ENCODE measurements at places on chromosomes 2 and 18.

DNA sequence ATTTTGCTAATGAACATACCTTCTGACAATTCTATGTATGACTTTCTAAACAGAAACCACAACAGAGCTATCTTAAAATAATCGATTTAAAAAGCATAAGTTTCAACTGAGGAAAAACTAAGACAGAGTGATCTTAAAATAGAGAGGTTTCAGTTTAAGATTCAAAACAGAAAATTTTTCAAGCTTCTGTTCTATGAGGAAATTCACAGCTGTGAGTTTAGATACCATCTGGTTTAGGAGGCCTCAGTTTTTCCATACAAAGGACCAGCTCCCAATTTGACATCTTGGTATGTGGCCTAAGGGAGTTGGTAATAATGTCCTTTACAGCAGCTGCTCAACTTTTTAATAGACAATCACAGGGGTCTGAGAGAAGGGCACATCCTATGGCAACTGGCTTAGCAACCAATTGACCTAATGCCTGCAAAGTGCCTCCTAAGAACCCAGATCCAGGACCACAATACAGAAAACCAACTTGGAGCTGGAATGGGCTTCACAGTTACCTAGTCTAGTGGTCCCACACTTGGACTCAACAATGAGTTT is 39.7 kb downstream of the MDH1 start:
- no peak for DNase-seq

- DNase-seq = no peak
Measured at GRCh38 chr2:165017966-165018596, 62.8 kb upstream of the SLC38A11 start.

- DNase-seq = no peak
Measured at GRCh38 chr2:117833911-117834310, 19.4 kb downstream of the DDX18 start.

- no peak for DNase-seq
Measured at GRCh38 chr18:76351961-76352581, 143.0 kb downstream of the ZNF516 start.

GRCh38 chr2:23387845-23388244 is 2.9 kb downstream of the KLHL29 start:
- no peak for DNase-seq

DNA sequence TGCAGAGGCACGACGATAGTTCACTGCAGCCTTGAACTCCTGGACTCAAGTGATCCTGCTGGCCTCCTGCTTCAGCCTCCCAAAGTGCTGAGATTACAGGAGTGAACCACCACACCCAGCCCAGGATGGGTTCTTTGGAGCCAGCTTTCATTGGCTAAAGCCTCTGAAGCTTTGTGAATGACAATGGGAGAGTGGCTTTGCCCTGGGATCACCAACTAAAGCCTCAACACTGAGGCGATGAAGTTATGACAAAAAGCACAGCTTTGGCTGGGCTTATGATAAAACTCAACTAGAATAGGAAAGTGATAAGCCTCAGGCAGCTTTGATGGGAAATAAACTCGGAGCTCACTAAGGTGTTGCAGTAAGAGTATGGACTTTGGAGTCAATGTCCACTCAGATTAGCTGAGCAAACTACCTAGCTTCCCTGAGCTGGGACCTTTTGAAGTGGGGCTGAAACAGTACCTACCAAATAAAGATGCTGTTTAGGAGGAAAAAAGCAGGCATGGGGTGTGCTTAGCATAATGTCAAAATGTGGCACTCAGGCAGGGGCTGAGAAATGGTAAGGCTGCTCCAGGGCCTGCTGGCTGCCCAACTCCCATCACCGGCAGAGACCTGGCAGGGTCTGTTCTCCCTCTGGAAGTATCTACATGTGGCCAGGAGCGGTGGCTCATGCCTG is 4.3 kb downstream of the TMEM127 start:
- DNase-seq = no peak

DNA sequence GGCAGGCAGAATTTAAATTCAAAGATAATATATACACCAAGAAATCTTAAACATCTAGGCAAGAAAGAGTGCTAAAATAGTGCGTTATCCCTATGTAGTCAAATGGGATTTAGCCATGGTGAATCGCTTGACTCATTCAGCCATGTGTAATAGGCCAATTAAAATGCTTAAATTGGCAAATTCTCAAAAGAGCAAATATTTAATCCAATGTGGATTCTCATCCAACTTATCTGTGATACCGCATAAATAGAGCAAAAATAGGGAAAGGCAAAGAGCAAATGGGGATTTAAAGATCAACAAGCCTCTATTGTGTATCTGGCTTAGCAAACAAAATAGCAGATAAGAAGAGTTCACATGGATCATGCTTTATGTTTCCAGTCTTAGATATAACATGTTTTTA is 123.2 kb upstream of the RPRM start:
- peak; percentile 38 for DNase-seq

DNA sequence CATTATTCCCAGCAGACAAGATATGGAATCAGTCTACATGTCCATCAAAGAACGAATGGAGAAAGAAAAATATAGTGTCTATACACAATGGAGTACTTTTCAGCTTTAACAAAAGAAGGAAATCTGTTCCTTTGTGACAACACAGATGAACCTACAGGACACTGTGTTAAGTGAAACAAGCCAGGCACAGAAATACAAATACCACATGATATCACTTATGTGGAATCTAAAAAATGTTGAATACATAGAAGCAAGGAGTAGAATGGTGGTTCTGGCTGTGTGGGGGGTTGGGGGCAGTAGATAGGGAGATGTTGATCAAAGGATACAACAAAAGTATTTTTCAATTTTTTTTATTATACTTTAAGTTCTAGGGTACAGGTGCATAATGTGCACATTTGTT is 347.7 kb upstream of the MAP2 start:
- no peak for DNase-seq

- no peak for DNase-seq
Measured at GRCh38 chr2:233009661-233010060, 3.4 kb downstream of the NGEF start.

GRCh38 chr18:9380101-9380500 is 45.5 kb downstream of the TWSG1 start:
- no peak for DNase-seq

GRCh38 chr2:143321994-143322393 is 192.8 kb downstream of the ARHGAP15 start:
- DNase-seq = peak; percentile 30

DNA sequence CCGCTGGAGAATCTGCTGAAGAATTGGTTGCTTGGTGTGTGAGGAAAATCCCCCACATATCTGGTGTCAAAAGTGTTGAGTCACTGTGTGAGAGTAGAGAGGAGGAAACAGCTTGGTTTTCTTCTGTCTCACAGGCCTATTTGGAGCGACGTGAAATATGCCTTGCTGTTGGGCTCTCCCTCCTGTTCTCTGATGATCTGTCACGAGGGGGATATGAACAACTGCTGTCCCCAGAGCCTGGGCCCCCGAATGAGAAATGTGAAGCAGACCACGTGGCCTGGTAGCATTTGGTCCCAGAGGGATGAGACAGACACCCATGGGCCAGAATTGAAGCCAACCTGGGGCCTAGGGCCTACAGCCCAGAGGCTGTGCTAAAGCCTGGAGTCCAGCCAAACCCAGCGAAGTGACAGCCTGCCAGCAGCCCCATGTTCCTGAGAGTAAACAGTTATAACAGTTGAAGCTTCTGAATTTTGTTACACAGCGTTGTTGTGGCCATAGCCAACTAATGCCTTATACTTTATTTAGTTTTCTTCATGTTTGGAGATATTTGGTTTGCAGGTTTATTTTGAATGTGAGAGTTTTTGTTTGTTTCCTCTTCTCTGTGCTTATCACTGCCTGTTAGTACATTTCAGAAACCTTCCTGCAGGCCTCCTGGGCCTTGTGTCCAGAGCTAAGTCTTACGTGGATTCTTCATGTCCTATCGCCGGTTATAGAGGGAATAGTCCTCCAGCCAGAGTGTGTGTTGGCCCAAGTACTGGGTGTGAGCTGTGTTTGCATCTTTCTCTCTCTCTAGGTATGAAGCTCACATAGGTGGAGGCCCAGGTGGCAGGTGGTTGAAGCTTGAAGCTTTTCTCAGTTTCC is 18.7 kb upstream of the COLEC12 start:
- no peak for DNase-seq

- DNase-seq = no peak
Measured at GRCh38 chr18:3799515-3799914, 349.5 kb downstream of the TGIF1 start.

GRCh38 chr2:37982147-37982582 is 57.1 kb downstream of the RMDN2 start:
- peak; percentile 39 for DNase-seq

DNA sequence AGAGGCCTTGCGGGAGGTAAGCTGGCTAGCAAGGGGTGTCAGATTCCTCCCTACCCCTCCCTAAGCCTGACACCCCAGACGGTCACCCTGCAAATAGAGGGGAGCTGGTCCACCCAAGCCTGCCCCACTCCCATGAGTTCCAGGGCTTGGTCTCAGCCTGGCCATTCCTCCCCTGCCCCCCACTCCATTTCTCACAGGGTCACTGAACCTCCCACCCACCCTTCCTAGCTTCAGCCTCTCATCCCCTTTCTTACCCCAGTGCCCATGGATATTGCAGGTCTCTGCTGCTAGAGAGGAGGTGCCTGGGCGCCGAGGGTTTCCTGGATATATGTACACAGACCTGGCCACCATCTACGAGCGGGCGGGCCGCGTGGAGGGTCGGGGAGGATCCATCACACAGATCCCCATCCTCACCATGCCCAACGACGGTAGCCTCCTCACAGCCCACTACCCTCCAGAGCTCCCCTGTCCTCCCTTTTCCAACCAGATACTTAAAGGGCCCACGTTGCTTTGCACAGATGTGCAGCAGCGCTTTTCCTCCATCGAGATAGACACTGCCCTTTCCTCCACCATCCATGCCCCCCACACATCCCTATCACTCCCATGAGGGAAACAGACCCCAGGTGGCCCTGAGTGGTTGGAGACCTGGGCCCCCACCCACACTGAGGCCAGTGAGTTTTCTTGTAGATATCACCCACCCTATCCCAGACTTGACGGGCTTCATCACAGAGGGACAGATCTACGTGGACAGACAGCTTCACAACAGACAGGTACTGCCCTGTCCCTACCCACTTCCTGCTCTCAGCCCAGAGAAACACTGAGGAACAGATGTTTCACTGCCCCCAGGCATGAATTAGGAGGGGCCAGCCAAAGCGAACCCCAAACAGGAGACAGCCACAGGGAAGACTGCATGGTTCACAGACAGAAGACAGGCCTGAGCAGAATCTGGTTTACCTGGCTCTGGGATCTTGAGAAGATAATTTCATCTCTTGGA is 15.2 kb upstream of the ANKRD53 start:
- no peak for DNase-seq

- peak; percentile 89 for DNase-seq
Measured at GRCh38 chr2:172102391-172103359, at the start of gene DLX2. TSS of gene DLX2 (minus strand) at chr2:172102900. CDS start at chr2:172102538, 362 bp downstream.

Measured in NCI-H446 treated with DMSO at 0.1 percent for 48 hours (cell line).